ENCODE measurements at places on chromosomes 1 and 21.

DNA sequence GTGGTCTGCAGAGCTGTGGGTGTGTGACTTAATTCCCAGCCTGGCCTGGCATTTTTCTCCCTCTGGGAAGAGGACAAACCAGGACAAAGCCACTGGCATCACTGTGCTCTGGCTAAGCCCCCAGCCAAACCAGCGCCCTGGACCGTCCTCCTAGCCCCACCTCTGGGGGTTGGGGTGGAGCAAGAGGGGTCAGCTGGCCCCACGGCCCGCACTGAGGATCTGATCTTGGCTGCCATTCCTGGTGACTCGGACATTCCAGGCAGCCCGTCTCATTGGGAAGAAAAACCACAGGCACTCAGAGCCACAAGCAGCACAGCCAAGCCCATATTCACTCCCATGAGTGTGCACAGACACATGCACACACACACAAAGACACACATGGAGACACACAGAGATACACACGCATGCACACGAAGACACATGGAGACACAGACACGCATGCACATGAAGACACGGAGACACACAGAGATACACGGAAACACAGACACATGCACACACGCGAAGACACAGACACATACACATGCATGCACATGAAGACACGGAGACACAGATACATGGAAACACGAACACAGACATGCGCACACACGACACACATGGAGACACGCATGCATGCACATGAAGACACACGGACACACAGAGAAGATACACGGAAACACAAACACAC is 2.3 kb upstream of the MXRA8 start:
- peak; percentile 86 for DNase-seq

DNA sequence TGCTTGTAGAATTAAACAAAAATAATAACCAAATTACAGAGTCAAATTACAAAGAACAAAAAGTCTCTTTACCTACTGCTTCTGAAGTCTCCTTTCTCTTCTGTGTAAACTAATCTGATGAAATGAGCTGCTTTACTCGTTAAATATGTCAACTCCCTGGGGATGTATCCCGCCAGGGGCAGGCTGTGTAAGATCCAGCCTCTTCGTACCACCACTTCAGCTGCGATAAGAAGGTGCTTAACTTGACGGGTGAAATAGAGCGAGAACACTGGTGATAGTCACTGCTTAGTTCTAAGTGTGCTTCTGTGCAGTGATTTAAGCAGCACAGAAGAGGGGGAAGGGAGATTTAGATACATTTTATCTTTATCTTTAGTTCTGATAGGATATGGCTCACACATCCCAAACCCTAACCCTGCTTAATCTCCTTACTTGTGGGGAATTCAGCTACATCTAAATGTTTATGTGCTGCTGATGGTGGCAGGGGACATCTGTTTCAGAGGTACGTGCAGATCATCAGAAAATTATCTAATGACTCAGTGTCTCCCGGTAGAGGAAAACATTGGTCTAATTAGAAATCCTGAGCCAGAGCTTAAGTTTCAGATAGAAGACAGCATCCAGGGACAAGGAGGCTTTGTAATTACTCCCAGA is 46.0 kb downstream of the RHOU start:
- DNase-seq, result no peak

- DNase-seq, result peak; percentile 30
Observed at GRCh38 chr1:21647431-21648351, 21.5 kb downstream of the RAP1GAP start.

DNA sequence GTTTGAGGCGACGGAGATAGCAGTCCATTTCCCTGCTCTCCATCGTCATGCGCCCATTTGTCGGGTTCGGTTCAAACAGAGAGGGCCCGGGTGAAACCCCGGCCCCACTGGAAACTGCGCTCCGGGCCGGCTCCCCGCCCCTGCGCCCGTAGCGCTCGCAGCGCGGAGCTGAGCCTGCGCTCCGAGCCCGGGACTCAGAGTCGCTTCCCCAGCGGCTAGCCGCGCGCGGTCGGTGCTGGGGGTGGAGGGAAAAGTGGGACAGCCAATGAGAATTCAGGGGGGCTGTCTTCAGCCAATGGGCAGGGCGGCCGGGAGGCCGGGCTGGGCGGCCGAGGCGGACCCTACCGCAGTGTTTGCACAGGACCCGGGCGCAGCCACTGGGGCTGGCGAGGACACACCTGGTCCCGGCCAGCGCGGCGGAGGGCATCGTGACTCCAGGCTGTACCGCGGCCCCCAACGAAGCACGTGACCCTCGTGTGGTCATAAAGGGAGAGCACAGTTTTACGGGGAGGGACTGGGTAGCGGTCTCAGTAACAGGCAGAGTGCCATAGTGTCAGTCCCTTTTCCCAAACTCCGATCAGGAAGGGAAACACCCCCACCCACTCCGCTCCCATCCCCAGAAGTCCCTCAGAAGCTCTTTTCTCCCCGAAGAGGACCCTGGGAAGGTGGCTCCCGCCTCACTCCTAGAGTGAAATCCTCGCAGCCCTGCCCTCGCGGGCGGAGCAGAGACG is at the start of gene INKA2:
Gene INKA2 (minus strand): TSS at position 202 of the 731 bp plus-strand sequence. CDS start 153 bp downstream, at position 49.
- no peak for DNase-seq

- no peak for DNase-seq
Observed at GRCh38 chr1:107536266-107536665, 395.4 kb downstream of the NTNG1 start.

DNA sequence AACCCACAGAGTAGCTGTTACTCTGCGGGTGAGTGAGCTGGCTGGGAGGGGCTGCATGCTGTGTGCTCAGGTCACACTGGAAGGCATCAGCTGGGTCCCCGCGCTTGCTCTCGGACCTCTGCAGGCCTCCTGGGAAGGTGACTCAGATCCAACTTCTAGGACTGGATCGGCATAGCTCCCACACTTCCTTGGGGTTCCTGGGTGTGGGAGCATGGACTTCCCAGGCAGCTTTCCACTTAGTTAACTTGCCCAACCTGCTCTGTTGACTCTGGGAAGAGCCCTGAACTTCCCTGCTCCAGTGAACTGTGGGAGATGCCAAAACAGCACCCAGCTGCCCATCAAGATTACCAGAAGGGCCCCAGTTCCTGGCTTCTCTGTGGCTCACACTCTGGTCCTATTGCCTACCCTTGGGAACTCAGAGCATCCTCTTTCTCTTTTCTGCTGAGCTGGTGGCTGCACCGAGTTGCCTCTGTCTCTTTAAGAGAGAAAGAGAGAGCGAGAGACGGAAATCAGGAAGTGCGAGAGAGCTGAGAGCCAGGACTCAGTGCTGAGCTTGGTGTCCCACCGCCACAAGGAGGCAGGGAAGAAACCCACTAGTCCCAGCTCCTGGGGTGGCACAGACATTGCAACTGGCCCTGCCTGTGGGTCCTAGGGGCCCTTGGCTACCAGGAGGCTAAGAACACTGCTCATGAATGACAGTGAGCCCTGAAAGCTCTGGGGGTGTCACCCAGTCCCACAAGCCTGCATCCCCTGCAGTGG is at the start of gene IKBKE:
Gene IKBKE (plus strand): TSS at position 544 of the 759 bp plus-strand sequence. CDS start 2,752 bp downstream, outside the sequence.
- DNase-seq, result peak; percentile 42

DNA sequence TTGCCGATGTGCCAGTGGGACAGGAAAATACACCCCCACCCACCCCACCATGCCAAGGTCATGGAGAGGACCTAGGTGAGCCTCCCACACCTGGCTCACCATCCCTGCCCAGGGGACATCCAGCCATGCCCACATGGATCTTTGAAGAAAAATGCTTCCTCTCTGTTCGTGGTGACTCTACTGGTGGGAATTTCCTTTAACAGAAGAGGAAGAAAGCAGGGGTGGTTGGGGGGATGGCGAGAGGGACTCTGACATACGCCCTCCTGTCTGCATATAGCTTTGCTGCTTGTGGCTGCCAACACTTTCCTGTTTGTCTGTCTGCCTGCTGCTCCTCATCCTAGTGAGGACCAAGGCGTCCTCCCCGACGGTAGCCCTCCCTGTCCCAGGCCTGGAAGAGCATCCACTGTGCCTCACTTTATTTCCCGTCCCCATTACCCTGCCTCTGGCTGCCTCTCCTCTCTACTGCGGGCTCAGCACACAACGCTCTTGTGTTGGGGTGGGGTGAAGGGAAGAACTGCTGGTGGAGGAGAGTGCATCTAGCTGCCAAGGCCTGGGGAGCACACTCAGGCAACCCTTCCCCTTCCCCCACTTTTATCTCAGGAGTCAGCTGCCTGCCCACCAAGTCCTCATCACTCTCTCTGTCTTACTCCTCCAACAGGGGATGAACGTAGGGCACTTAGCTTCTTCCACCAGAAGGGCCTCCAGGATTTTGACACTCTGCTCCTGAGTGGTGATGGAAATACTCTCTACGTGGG is 2.5 kb downstream of the SEMA4A start:
- DNase-seq, result no peak

DNA sequence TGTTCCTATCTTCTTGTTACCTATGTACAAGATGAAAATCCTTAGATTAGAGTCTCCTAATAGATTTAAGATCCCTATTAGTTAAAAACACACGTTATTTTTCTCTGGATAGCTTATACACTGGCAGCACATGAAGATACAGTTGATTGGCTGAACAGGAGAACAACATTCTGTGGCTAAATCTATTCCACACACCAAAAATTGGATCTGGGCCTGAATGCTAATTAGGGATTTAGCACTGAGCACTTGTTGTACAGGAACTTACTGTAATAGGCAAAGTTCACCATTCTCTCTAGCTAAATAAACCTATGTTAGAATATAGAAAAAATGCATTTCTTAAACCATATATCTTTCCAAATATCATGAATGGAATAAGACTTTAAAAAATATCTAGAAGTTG is 117.1 kb upstream of the PTGFR start:
- DNase-seq, result no peak

GRCh38 chr1:42758641-42759040 is 8.2 kb downstream of the P3H1 start:
- DNase-seq, result no peak

- DNase-seq, result no peak
Observed at GRCh38 chr1:38135625-38136414, 89.2 kb upstream of the POU3F1 start.

GRCh38 chr1:32187850-32188249 is 8.4 kb downstream of the TXLNA start:
- DNase-seq, result no peak

GRCh38 chr1:17070163-17070525 is 16.3 kb upstream of the SDHB start:
- DNase-seq, result no peak

DNA sequence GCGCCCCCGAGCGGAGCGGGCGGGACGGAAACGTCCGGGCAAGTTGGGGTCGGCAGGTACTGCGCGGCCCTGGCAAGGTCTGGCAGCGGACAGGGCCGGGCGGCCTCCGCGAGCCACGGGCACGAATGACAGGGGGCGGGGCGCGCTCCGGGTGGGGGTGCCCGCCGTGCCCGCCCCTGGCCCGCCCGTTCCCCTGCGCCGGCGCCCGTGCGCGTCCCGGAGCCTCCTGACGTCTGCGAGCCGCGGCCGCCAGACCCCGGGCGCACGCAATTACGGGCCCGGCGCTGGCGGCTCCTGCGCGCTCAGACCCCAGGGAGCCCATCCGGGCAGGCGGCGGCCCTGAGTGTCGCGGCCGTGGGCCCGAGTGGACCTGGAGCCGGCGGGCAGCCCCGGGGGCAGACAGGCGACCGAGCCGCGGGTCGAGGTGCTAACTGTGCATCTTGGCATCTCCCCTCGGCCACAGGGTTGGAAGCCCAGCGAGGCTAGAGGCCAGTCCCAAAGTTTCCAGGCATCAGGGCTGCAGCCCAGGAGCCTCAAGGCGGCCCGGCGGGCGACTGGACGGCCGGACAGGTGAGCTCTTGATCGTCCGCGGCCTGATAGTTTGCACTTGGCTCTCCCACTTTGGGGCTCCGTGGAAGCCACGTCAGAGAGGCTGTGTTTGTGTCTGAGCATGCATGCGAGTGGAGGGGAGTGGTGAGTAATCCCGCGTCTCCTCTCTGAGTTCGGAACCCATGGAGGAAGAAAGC is 918 bp downstream of the MIB2 start:
- no peak for DNase-seq

DNA sequence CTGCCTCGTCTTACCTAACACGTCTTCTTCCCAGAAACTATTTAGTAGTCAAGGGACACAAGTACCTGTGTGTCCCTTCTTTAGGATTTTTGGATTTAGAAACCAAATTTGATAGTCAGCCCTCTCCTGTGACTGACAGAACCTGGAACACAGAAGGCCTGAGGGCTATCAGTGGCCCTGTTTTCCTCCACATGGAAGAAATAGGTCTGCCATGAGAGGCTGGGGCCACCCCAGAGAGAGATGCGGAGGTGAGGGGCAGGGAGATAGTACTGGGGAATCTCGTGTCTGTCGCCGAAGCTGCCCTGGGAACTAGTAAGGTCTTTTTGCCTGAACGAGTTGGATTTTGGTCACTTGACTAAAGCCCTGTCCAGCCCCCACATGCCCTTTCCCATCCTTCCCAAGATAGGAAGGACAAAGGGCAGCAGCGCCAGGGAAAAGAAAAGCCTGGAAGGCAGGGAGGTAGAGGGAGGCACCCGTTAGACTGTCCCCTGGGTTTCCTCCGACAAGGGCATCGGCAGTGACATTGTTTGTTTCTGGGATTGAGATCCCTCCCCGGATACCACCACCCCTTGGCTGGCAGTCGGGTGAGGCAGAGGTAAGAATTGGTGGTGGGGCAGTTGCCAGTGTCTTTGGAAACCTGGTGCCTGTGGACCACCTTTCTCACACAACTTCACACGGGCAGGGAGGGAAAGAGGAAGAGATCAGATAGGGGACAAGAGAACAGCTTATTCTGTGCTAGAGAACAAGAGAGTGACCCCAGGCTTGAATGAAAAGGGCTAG is 19.8 kb downstream of the SMIM12 start:
- no peak for DNase-seq

GRCh38 chr1:55359611-55360010 is 144.4 kb upstream of the USP24 start:
- DNase-seq, result no peak

DNA sequence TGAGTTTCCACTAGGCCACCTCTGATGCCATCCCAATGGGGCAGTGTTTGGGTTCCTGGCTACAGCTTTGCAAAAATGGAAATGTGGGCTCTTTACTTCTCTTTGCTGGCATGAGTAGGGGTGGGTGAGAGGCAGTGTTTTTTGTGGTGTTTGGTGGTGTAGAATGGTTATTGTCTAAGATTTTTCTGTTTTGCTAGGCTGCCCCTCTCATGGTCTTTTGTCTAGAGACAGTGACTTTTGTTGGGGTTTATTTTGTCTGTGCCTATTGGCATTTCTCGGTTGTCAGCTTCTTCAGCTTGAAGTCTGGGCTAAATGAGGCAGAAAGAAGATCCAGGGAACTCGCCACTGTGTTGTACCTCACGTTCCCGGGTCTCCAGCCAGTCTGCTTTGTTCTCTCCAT is 112.1 kb downstream of the CENPF start:
- no peak for DNase-seq

GRCh38 chr1:242788771-242789170 is 264.3 kb upstream of the PLD5 start:
- DNase-seq, result no peak
